ENCODE measurements at places on chromosomes 16 and 17.

- no peak for DNase-seq
Measured at GRCh38 chr16:73321853-73322252, 273.9 kb upstream of the ZFHX3 start.

DNA sequence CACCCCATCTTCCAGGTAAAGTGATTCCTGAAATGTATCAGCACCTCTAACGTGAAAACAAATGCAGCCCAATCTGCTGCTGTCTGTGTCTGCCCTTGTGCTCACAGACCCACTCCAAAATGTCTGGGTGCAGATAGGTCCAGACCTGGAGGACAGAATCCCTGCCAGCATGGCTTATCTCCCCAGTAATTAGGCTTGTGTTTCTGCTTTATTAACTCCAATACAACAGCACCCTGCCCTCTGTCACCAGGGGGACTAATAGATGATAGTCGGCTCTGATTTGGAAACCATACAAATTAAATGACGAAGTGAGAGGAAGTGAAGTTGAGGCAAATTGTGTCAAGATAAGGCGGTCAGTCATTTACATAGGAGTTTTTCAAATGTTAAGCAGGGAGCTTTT, 608.3 kb upstream of the SALL1 start:
- DNase-seq, result no peak

- DNase-seq, result no peak
Measured at GRCh38 chr16:23955088-23955487, 119.3 kb downstream of the PRKCB start.

- DNase-seq, result no peak
Measured at GRCh38 chr17:53186001-53186400, 636.7 kb upstream of the KIF2B start.

- no peak for DNase-seq
Measured at GRCh38 chr17:32875230-32875917, 1.6 kb downstream of the MYO1D start.

DNA sequence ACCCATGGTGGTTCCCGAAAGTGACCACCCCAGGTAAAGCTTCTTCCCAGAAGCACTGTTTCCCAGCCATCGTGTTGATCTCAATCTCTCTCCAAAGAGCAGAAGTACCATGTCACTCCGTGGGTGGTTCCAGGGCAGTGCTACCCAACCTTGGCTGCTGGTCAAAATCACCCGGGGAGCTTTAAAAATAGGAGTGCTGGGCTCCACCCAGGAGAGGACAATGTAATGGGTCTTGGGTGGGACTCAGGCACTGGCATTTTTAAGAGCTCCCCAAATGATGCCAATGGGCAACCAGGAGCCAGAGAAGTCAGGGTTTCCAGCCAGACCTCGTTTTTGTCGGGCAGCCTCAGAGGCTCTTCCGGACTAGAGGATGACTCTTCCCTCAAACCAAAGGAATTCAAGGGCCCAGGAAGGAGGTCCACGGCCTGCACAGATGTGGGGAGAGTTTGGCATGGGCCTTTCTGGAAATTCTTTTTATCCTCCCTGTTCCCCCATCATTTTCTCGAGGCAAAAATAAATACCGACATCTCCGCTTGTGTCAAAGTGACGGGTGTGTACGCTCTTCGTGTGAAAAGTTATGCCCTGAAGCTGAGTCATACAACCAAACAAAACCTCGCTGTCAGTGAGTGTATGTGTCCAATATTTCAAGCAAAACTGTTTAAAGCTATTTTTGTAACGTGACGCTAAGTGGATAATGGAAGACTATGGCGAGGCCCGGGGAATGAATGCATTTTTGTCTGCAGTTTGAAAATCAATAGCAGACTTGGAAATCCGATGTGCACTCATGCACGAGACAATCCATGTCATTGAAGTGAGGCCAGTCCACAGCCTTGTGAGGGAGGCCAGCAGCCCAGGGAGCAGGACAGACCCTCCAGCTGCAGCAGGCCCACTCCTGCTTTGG, 364.1 kb downstream of the FOXL1 start:
- no peak for DNase-seq

DNA sequence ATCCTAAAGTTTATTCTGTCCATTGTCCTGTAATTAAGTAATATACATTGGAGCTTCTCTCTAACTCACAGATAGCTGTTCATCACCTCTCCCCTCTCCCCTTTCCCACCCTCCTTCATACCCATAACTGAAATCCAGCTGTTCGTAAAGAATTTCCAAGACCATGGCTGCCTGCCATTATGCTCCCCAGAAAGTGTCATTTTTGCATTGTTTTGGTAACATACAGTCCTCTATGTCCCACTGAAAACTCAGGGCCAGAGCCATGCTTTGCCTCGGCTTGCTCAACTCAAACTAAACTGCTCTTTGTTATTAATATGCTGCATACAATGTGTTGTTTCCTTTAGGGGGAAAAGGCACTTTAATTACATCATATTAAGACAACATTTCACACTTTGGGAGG, 132.0 kb downstream of the MRTFB start:
- no peak for DNase-seq

- no peak for DNase-seq
Measured at GRCh38 chr17:82553210-82553930, 33.8 kb downstream of the FOXK2 start.

- DNase-seq, result no peak
Measured at GRCh38 chr16:73275024-73275423, 227.1 kb upstream of the ZFHX3 start.

DNA sequence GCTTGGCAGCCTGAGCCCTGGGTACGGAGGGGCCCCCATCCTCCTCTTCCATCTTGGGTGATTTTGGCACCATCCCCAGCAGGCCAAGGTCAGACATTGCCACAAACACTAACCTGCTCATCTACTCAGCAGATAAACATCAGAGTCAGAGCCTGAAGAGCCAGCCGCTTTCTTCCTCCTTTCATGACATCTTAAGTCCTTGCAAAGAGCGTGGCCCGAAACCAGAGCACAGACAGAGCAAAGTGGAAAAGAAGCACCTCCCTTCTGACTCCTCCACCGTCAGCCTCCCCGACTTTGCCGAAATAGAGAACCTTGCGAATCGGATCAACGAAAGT, 60.4 kb upstream of the RPH3AL start:
- no peak for DNase-seq

GRCh38 chr16:19822533-19822932, 62.1 kb downstream of the GPRC5B start:
- no peak for DNase-seq

GRCh38 chr16:5965321-5965720, 867.7 kb upstream of the EEF2KMT start:
- no peak for DNase-seq

GRCh38 chr17:45814622-45815606, 29.8 kb upstream of the SPPL2C start:
- DNase-seq, result no peak

DNA sequence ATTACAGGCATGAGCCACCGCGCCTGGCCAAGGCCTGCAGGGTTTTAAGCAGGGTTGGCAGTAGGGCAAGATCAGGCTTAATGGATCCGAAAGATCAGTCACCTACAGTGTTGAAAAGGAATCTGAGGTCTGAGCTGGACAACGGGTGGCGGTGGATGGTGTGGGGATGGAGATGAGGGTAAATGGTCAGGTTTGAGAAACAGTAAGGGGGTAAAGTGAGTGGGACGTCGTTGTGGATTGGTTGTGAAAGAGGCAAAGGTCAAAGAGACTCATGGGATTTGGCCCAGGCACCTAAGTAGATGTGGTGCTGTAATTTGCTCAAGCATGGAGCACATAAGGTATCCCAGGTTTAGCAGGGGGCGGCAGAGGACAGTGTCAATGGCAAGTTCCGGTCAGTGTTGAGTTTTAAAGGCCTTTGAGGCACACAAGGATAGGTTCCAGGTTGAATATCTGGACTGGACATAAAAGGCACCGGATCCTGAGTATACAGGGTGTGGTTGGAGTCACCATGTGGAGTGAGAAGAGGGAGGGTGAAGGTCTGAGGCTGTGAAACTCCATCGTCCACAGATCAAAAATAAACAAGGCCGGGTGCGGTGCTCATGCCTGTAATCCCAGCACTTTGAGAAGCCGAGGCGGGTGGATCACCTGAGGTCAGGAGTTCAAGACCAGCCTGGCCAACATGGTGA, 1.1 kb upstream of the SLC16A5 start:
- DNase-seq, result no peak

GRCh38 chr17:39549747-39550573, 57.8 kb downstream of the NEUROD2 start:
- DNase-seq, result no peak

DNA sequence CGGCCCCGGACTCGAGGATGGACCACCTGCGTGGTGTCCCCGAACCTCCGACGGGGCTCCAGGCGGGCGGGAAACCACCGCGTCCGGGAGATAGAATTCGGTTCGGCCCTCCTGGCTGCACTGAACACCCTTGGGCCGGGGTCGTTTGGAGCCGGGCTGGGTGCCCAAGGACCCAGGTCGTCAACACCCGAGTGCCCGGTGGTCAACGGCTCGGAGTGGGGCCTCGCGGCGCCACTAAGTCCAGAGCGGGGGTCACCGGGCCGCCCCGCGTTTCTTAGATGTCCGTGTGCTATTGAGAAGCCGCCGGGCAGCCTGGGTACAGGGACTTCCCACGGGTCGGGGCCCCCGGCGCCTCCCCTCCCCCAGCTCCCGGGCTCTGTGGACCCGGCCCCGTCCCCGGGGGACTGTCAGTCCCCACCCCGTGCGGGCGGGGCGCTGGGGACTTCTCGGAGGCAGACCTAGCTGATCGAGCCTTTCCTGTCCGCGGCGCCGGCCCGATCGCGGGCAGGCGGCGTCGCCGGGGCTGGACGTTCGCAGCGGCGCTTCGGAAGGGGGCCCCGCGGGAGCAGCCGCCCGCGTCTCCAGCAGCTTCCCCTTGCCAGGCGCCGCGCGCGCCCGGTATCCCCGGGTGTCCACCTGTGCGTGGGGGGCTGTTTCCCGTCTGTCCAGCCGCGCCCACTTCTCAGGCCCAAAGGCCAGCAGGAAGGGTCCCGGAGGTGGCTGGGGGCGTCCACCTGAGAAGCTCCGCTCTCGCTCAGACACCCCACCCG, 655 bp upstream of the NPTX1 start:
- no peak for DNase-seq

- no peak for DNase-seq
Measured at GRCh38 chr17:81825841-81826466, 7.1 kb downstream of the MCRIP1 start.

DNA sequence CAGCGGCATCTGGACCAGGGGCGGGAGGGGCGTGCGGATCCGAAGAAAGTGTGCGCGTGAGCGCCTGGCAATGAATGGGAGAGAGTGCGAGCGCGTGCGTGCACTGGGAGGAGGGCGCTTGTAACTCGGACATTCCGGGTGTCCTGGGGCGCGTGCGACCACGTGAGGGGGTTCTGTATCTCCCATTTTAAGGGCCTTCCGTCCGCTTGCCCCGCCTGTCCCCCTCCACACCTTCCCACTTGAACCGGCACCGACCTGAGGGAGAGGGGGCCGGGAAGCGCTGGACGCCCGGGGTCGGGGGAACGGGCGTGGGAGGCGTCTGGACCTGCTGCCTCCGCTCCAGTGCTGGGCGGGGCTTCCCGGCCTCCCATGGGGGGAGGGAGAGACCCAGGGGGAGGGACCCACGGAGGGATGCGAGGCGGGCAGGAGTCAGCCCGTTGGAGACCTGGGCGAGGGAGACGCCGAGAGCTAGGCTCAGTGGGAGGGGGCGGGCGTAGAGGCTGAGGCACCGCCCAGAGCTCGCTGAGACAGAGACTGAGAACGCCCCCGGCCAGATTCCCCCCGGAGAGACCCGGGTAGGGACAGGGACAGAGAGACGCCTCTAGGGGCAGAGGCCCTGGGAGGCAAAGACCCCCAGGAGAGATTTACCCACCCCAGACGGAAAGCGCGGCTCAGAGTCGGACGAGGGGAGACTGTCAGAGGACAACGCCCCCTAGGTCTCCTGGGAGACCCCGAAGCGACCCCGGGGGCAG, at the start of gene KREMEN2:
TSS of gene KREMEN2 (plus strand) at position 553 of the 752 bp plus-strand sequence. CDS start 246 bp downstream, outside the sequence.
- peak; percentile 83 for DNase-seq

GRCh38 chr17:66152756-66153155, 39.2 kb downstream of the CEP112 start:
- no peak for DNase-seq

- DNase-seq, result no peak
Measured at GRCh38 chr17:81998212-81998611, 20.8 kb downstream of the ASPSCR1 start.

GRCh38 chr16:27355610-27356009, 41.8 kb downstream of the IL4R start:
- peak; percentile 25 for DNase-seq

GRCh38 chr16:58306327-58306726, 11.5 kb upstream of the PRSS54 start:
- peak; percentile 51 for DNase-seq

GRCh38 chr16:87661561-87661960, 59.3 kb downstream of the JPH3 start:
- DNase-seq, result peak; percentile 83

DNA sequence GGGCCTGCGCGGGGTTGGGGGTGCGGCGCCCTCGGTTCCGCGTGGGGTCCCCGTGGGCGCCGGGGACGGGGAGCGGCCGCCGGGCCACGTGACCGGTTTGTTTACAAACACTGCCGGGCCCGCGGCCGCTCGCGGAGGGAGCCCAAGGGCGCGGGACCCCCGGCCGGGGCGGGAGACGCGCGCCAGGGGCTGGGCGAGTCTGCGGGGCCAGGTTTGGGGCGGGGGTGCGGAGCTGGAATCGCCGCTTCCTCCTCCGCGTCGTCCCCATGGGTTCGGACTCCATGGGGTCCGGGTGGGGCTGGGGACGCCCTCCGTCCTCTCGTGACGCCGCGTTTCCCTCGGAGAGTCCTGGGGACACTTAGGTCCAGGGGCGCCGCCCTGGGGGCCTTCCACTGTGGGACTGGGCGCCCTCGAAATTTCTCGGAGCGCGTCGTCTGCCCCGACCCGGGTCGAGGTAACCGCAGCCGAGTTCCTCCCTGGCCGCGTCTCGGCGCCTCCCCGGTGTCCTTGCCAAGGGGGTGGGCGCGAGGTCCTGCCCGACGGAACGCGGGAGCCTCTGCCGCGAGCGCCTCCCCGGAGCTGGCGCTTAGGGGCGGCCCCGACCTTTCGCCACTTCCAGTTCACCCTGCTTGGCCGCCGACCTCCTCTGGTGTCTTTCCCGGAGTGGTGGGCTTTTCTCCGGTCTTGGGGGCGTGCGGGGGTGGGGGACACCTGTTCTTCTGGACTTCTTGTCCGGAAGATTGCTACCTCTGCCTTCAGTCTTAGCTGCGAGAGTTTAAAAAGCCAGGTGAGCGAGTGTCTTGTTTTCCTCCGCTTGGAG, 684 bp downstream of the YPEL2 start:
- peak; percentile 17 for DNase-seq

GRCh38 chr16:58789351-58789750, 55.2 kb upstream of the GOT2 start:
- DNase-seq, result no peak
